ENCODE measurements at places on chromosomes 1 and 21. TPM values are rescaled to one million over a fixed set of nuclear protein-coding genes. Genes with fewer than 3 reads are reported as not detected.

The MNDA gene
- polyA plus RNA-seq = 2.3 TPM

GRCh38 chr1:9201401-9202239, 33.0 kb upstream of the H6PD start:
- DNase-seq = no peak

GRCh38 chr1:165313903-165314302, 42.6 kb downstream of the LMX1A start:
- DNase-seq = no peak

The ASCL5 gene
- 0.36 TPM for polyA plus RNA-seq

- DNase-seq = no peak
Observed at GRCh38 chr1:151005729-151006319, 878 bp downstream of the MINDY1 start.

DNA sequence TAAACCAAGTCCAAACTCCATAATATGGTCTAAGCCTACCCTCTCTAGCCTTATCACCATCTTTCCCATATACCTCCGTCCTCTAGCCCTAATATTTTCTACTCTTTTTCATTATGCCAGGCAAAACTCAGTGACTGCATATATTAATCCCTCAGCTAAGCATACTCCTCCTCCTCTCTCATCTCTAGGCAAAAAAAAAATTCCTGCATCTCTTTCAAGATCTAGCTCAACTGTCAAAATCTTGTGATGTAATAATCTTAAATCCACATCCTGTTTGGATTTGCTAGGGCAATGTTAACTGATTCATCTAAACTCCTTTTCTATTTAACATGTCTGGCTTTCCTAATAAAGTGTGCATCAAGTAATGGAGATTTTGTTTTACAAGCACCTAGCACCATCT, 20.4 kb downstream of the PRPF38A start:
- DNase-seq = no peak

The IL19 gene
- polyA plus RNA-seq = 0.62 TPM

DNA sequence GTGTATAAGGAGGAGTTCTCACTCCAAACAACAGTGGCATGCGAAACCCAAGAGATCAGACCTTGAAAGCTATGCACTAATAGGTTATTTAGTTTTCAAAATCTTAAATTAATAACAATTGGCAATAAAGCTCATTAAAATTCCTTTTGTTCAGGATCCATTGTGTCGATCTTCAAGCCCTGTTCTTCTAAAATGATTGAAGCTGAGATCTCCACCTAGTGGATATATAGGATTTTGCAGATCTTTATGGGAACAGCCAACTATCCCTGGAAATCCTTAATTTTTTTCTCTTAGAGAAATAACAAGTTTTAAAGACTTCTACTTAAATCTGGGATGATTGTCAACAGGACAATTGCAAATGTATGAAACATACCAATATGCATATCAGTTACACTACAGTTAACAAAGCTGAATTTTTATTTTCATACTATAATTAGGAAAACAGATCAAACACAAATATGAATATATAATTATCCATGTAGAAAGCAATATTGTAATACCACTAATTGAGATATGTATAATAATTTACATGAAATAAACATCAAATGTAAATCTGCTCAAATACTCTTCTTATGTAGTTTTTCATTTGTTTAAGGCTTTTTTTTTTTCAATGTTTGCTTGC, 43.3 kb downstream of the LRRC53 start:
- DNase-seq = peak; percentile 53

DNA sequence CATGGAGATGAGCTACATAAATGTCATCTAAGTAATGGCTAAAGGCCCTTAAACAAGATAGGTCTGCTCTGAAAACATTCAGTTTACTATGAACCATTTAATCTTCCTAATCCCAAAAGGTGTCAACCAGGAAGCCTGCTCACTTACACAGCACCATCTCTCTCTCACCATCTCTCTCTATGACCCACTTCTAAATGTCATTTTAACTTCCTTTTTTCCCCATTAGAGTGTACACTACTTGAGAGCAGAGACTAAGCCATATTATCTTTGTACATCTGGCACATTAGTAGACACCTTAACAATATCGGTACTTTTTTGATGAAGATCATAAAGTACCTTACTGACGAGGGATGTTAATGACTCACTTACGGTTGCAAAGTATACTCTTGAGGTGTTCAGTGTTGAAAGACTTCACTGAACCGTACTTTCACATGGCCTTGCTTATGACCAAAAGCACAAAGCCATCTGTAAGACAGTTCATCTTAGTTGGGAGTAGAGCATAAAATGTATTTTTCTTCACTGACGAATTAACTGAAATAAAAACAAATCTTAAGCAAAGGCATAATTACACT, 25.4 kb downstream of the FBXO42 start:
- no peak for DNase-seq

The C1orf210 gene
- 30.7 TPM for polyA plus RNA-seq

The KRTAP20-1 gene
- polyA plus RNA-seq = not detected

GRCh38 chr1:25697435-25698217, 81.0 kb downstream of the MAN1C1 start:
- no peak for DNase-seq

The KCNE1 gene
- 1.4 TPM for polyA plus RNA-seq

DNA sequence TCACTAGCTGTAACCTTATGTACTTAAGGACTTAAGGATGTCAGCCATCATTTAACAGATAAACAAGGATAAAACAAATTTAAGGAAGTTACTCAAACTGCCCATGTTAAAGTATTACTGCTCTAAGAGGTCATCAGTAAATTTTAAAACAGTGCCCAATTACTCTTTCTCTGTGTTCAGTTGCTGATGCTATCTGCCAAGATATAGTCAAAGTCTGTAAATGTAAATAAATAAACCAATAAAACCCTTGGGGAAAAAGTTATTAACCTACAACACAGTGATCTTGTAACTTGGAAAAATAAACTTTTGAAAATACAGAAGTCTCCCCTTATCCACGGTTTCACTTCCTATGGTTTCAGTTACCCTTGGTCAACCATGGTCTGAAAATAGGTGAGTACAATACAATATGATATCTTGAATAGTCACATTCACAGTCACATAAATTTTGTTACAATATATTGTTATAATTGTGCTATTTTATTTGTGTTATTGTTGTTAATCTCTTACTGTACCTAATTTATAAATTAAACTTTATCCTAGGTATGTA, 501.8 kb downstream of the LMO4 start:
- no peak for DNase-seq

- no peak for DNase-seq
Observed at GRCh38 chr1:230010603-230011332, 56.3 kb upstream of the GALNT2 start.

The OR10J1 gene
- polyA plus RNA-seq = not detected

- no peak for DNase-seq
Observed at GRCh38 chr21:46092811-46093667, 4.9 kb upstream of the COL6A2 start.

The C8A gene
- not detected for polyA plus RNA-seq

The PFKFB2 gene
- 23.3 TPM for polyA plus RNA-seq

The ITGB2 gene
- polyA plus RNA-seq = 12.3 TPM

The ADGRB2 gene
- 17.8 TPM for polyA plus RNA-seq

GRCh38 chr21:17446737-17447136, 66.1 kb upstream of the CXADR start:
- DNase-seq = no peak

GRCh38 chr1:93433407-93433961, 14.4 kb upstream of the FNBP1L start:
- DNase-seq = no peak

The OLFML3 gene
- 109 TPM for polyA plus RNA-seq

DNA sequence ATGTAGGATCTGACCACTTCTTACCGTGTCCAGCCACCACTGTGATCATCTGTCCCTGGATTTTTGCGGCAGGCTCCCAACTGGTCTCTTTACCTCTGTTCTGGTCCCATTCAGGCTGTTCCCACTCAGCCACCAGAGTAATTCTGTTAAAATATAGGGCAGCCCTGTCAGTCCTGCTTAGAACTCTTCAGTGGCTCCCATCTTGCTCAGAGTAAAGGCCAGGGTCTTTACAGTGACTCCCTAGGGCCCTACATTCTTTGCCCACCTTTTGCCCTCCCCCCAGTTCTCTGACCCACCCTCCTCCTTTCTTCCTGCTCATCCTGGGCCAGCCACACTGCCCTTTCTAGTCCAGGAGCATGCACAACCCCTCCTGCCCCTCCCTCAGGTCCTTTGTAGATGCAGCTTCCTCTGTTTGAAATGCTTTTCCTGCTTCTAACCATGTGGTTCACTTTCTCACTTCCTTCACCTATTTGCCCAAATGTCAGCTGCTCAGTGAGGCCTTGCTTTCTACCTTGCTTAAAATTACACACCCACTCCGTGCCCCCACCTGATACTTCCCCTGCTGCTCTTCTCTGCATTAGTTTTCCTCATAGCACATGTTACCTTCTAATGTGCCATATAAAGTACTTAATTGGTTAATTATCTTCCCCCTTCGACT, 7.8 kb downstream of the UBIAD1 start:
- no peak for DNase-seq

- DNase-seq = no peak
Observed at GRCh38 chr1:20921285-20921684, 134.2 kb upstream of the HP1BP3 start.

- DNase-seq = no peak
Observed at GRCh38 chr21:36747815-36748383, 49.0 kb downstream of the SIM2 start.

DNA sequence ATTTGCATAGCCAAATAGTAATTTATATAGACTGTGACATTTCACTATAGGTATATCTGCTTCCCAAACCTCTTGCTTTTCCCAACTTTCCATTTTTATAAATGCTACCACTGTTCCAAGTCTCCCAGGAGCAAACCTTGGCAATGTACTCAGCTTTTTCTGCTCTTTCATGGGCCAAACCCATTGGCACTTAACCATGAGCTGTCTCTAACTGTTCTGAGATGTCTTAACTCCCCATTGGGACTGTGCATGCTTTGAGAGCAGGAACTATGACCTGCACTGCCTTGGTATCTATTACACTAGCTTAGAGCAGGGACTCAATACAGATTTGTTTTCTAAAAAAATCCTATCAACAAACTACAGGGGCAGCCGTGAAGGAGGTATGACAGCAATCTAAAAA, 22.5 kb upstream of the KHDRBS1 start:
- DNase-seq = no peak

GRCh38 chr1:97820470-97821188, 100.2 kb downstream of the DPYD start:
- DNase-seq = peak; percentile 34

The CD52 gene
- polyA plus RNA-seq = 4.7 TPM

DNA sequence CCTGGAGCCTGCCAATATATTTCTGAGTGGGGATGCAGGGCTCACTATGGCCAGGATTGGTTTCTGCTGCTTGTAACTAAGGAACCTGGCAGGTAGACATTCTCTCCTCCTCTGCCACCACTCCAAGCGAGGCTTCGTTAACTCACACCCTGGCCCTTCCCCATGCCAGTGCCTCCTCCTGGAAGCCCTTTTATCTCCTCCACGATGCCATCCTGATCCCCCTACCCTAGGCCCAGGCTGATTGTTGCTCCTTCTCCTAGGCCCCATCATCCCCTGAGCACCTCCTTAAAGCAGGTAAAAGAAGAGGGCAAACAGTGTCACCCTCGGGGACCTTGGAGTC, 118.5 kb downstream of the DMRTB1 start:
- no peak for DNase-seq

DNA sequence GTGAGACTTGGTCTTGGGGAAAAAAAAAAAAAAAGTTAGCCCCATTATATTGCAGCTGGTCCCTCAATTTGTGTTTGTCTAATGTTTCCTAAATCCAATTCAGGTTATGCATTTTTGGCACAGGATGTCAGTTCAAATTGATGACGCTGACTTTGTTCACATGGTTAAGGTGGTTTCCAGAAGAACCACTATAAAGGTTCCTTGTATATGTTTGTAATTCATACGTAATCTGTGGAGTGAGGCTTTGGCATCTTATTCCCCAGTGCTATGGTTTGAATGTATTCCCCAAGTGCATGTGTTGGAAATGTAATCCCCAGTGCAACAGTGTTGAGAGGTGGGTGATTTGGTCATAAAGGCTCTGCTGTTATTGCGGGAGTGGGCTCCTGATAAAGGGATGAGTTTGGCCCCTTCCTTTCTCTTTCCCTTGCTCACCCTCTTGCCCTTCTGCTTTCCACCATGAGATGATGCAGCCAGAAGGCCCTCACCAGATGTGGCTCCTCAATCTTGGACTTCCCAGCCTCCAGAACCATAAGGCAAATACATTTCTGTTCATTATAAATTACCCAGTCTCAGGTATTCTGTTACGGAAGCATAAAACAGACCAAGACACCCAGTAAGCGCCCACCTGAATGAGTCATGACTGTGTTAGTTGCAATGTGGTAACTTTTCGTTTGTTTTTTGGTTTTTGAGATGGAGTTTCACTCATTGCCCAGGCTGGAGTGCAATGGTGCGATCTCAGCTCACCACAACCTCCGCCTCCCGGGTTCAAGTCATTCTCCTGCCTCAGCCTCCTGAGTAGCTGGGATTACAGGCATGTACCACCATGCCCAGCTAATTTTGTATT, 19.5 kb upstream of the HLCS start:
- DNase-seq = no peak

GRCh38 chr1:178660461-178660860, 64.6 kb upstream of the RALGPS2 start:
- no peak for DNase-seq

DNA sequence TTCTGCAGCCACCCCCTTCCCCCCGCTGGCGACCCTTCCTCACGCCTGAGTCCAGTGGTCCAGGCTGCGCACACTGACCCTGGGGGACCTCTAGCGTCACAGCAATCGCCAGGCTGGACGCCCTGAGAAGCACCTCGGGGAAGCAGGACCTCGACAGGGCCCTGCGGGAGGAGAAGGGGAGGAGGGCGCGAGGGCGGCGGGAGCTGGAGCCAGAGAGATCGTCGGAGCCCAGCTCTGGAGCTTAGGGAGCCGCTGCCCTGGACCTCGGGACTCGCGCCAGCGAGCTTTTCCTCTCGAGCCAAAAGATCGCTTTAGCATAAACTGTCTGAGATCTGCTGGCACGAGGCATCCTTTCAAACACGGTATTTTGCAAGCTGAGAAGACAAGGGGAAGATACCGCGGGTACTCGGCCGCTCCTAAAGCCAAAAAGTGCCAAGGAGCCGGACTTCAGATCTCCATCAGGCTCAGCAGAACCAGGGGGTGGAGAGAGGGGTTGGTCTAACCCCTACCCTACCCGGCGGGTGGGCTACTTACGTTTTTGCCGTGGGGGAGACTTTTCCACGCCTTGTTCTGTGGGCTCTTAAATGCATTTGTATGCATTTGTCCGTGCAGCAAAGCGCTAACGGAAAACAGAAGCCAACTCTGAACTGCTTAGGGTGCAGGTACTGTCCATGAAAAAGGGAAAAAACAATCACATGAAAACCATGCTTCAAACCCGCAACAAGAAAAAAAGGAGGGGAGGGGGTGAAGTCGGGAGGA, 586 bp downstream of the COL24A1 start:
- DNase-seq = peak; percentile 19

- no peak for DNase-seq
Observed at GRCh38 chr1:67635055-67635809, 49.8 kb upstream of the GADD45A start.

The KRTAP21-2 gene
- polyA plus RNA-seq = not detected

DNA sequence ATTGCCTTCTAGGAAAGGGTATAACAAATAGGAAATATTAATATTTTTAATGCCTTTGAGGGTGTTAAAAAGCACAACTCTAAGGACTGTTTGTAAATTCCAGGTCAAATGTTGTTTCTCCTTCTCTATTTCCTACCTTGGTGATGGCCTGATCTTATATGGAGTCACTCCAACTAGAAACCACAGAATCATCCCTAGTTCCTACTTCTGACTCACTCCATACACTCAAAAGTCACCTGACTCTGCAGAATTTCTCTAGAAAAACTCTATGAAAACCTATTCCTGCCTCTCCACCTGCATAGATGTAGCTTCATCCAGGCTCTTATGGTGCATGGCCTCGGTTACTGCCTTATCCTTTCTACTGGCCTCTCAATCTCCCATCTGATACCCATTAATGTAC, 14.5 kb downstream of the RGS4 start:
- no peak for DNase-seq

- no peak for DNase-seq
Observed at GRCh38 chr1:87330057-87330884, 1.6 kb downstream of the LMO4 start.

Data from renal pelvis (tissue), 12 donors.